Subcutaneous preadipocyte (primary cell): ENCODE measurements at places on chromosomes 1 and 21. TPM values are rescaled to one million over a fixed set of nuclear protein-coding genes. Genes with fewer than 3 reads are reported as not detected.

MMEL1 gene
- not detected in 2 replicates for total RNA-seq

FAM163A gene
- not detected in 2 replicates for total RNA-seq

TRAF3IP3 gene
- not detected in 2 replicates for total RNA-seq

GABPA gene
- 20.2 and 25.4 TPM in 2 replicates for total RNA-seq

SHISAL2A gene
- not detected in 2 replicates for total RNA-seq

MYOM3 gene
- under 0.01 and 0.37 TPM in 2 replicates for total RNA-seq

GBP4 gene
- total RNA-seq, result under 0.01 and 0.37 TPM in 2 replicates

STX12 gene
- total RNA-seq, result 46.1 and 54.0 TPM in 2 replicates
